ENCODE measurements at places on chromosomes 7 and 10. TPM values are rescaled to one million over a fixed set of nuclear protein-coding genes. Genes with fewer than 3 reads are reported as not detected.

The ZMIZ2 gene
- total RNA-seq = 61.0 TPM

The TAS2R41 gene
- total RNA-seq = 0.95 TPM

The ZNF425 gene
- 1.1 TPM for total RNA-seq

The HTR5A gene
- total RNA-seq = not detected

The GBX1 gene
- not detected for total RNA-seq

The CLDN4 gene
- total RNA-seq = 0.30 TPM

The TACR2 gene
- not detected for total RNA-seq

The PLCE1 gene
- total RNA-seq = 12.4 TPM

The CDH23 gene
- 14.2 TPM for total RNA-seq

The ATAD1 gene
- total RNA-seq = 27.3 TPM

The MUC12 gene
- 0.57 TPM for total RNA-seq

- no peak for DNase-seq
- H3K27ac ChIP-seq = no peak overlapping the region
- H3K4me1 ChIP-seq = peaks cover 9% of the 10 kb centered on the region
- no peaks in the 10 kb centered on the region for H3K36me3 ChIP-seq
- no peaks in the 10 kb centered on the region for H3K27me3 ChIP-seq
Measured at GRCh38 chr10:99920486-99920885, 89.3 kb downstream of the DNMBP start.

DNA sequence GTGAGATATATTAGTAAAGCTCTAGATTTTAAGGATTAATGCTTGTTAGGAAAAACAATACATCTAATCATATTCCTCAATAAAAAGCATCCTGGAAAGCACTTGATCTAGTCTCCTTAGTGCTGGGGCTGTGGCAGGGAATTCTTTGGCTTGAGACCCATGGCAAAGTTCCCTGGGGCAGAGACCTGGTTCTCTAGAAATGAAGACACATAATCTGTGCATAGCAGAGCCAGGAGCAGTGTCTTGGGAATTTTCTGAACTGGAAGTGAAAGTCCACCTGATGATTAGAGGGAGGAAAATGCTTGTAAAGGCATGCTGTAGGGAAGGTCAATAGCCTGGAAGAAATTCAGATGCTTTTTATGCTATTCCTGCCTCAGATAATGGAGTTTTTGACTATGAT lies 247.4 kb downstream of the CDK14 start:
- no peaks in the 10 kb centered on the region for H3K27me3 ChIP-seq
- no peaks in the 10 kb centered on the region for H3K36me3 ChIP-seq
- H3K4me3 ChIP-seq = no peak overlapping the region
- H3K4me1 ChIP-seq = no peaks in the 10 kb centered on the region

DNA sequence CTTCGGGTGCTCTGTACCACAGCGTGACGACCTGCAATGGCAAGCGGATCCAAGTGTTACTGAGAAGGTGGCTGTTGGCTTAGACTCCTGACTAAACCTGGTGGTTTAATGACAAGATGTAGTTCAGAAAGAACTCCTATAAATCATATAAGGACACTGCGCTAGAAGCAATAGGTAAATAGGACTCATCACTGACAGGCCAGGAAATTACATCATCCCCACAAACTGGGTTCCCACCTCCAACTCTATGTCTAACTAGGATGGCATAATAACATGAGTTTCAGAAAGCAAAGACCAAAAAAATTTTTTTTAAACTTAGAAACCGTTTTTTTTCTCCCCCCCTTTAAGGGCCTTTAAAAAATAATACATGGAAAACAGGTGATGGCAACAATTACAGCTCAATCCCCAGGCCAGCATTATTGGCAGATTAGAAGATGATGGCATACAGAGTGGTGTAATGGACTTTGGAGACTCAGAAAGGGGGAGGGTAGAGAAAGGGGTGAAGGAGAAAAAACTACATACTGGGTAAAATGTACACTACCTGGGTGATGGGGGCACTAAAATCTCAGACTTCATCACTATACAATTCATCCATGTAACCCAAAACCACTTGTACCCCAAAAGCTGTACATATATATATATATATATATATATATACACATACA lies 81.4 kb upstream of the FAM133B start:
- H3K36me3 ChIP-seq = no peaks in the 10 kb centered on the region
- H3K27me3 ChIP-seq = no peaks in the 10 kb centered on the region
- H3K27ac ChIP-seq = no peak overlapping the region
- no peaks in the 10 kb centered on the region for H3K4me1 ChIP-seq
- H3K4me3 ChIP-seq = no peak overlapping the region
- DNase-seq = no peak

DNA sequence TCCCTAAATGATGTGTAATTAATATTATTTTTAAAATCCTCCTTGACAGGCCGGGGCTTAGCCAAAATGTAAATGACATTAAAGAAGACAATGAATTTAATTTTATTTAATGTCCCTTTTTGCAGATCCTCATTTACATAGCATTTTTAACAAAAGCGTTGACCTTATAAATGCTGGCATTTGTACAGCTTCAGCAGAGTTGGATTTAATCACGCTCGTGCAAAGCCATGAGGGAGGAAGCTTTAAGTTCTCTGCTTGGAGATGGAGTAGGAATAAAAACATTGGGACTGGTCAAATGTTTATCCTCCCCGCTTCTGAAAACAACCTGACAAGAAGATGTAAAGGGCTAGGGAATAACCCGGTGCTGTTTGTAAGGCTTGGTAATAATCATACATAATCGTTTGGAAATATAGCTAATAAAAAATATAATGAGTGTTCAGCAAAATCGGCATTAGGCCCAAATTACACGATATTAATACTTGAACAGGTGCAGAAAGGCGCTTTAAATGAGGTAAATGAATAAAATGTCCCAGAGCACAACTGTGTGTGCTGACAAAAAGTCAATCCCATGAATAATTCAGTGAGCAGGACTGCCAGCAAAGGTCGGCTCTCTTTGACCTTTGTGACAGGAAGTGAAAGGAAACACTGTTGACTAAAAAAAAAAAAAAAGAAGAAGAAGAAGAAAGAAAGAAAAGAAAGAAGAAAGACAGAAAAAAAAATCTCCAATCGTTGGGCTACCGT lies 11.5 kb downstream of the EBF3 start:
- no peaks in the 10 kb centered on the region for H3K4me1 ChIP-seq
- no peak overlapping the region for H3K4me3 ChIP-seq
- H3K36me3 ChIP-seq = no peaks in the 10 kb centered on the region
- no peak overlapping the region for H3K27ac ChIP-seq
- peaks cover 12% of the 10 kb centered on the region for H3K27me3 ChIP-seq
- DNase-seq = no peak

DNA sequence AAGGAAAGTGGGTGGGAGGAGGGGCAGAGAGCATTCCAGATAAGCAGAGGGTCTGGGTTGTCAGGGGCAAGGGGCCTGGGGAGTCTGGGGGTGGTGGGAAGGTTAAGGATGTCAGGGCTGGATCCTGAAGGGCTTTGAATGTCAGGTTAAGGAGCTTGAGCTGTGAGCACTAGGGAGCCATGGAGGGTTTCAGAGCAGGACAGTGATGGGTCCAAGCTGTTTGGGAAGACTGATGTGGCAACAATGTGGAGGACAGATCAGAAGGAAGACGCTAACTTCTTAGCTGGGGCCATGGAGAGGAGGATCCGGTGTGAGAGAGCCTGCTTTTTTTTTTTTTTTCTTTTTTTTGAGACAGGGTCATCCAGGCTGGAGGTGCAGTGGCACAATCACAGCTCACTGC lies 13.9 kb upstream of the AQP1 start:
- no peak for DNase-seq
- no peaks in the 10 kb centered on the region for H3K36me3 ChIP-seq
- H3K27ac ChIP-seq = no peak overlapping the region
- H3K4me3 ChIP-seq = no peak overlapping the region

DNA sequence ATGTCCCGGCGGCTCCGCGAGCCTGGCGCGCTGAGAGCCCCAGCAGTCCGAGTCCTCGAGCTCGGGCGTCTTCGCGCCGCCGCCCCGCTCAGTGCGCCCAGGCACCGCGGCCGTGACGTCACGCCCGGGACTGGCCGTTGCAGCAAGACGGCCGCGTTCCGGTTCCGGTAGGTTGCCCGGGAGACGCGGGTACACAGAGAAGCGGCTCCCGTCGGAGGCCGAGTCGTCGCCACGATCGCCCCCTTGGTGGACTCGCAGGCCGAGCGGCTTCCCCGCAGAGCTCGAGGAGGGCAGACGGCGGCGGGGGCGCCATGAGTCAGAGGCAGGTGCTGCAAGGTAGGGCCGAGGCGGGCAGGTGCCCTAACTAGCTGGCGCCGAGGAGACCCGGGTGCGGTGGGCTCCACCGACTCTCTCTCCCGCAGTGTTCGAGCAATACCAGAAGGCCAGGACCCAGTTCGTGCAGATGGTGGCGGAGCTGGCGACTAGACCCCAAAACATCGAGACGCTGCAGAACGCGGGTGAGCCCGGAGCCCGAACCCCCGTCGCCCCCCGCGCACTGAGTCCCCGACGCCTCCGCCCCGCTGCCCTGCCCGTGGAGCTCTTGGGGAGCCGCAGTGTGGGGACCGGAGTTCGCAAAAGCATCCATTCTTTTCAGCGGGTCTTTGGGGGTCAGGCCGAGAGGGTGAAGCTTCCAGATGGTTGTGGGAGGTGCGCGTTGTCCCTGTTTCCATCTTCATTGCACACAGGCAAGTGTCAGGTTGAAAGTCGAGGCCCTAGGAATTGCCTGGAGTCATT lies at the start of gene SPAG6:
Gene SPAG6 (plus strand): TSS at position 196 of the 795 bp plus-strand sequence. CDS start 116 bp downstream, at position 312.
- peak within 1 kb of the TSS; percentile 31 for H3K4me3 ChIP-seq
- H3K4me1 ChIP-seq = peaks cover 3% of the 10 kb centered on the region
- DNase-seq = peak; percentile 90

- H3K4me3 ChIP-seq = no peak overlapping the region
- no peaks in the 10 kb centered on the region for H3K36me3 ChIP-seq
- no peak for DNase-seq
Measured at GRCh38 chr10:104300736-104301292, 31.8 kb downstream of the GSTO2 start.

DNA sequence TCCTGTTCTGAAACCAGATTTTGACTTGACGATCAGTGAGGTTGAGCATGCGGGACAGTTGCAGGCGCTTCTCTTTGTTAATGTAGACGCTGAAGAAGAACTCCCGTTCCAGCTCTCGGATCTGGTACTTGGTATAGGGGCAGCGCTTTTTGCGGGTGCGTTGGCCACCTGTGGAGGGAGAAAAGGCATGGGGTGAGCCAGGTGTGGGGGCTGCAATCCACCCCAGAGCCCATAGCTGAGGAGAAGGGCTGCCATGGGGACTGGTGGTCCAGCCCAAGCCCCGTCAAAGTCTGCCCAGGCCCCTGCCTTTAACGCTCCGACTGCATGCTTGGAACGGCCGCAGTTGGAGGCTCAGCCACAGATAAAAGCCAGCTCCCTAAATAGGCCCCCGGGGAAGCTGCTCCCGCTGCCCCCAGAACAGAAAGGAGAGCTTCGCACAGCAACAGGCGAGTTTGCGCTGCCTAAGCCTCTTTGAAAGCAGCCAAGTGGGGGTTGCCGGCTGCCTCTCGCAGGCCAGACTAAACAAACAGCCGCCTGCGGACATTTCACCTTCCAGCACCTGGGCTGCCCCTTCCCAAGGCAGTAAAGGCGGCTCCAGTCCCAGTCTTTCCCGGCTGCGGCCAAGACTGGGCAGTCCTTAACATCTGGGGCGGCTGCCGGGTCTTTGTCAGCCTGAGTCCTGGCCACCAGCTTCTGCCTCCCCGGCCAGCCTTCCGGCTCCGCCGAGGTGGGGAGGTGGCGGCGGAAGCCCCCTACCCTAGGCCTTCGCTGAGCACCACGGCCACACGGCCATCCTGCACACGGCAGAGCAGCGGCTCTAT lies 2.0 kb downstream of the HOXA11 start:
- peak; percentile 69 for DNase-seq
- H3K36me3 ChIP-seq = no peaks in the 10 kb centered on the region
- H3K27me3 ChIP-seq = peaks cover 100% of the 10 kb centered on the region
- H3K4me1 ChIP-seq = peaks cover 63% of the 10 kb centered on the region

DNA sequence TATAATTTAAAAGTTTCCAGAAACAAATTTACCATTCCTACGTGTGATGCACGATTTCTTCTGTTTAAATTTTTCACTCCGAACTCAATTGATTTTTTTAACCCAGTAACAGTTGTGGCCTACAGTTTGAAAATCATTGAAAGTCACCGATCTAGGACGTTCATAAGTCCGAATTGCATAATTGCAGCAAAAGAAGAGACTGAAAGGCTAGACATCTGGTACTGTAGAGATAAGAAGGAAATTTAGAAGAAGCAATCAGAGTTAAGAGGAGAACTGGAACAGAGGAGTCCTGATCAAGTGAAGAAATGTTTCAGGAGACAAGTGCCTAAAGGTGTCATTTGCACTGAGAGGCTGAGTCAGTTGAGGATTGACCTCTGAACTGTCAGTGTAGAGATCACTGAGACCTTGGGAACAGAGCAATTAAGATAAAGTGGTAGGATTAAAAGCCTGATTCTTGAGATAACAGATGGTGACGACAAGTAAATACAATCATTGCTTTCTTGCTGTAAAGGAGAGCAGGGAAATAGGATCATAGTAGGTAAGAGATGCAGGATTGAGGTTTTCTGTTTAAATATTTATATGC lies 73.5 kb downstream of the ZFAND4 start:
- DNase-seq = no peak
- H3K27me3 ChIP-seq = peaks cover 10% of the 10 kb centered on the region
- H3K27ac ChIP-seq = no peak overlapping the region
- H3K4me3 ChIP-seq = no peak overlapping the region
- peaks cover 7% of the 10 kb centered on the region for H3K4me1 ChIP-seq
- H3K36me3 ChIP-seq = no peaks in the 10 kb centered on the region

DNA sequence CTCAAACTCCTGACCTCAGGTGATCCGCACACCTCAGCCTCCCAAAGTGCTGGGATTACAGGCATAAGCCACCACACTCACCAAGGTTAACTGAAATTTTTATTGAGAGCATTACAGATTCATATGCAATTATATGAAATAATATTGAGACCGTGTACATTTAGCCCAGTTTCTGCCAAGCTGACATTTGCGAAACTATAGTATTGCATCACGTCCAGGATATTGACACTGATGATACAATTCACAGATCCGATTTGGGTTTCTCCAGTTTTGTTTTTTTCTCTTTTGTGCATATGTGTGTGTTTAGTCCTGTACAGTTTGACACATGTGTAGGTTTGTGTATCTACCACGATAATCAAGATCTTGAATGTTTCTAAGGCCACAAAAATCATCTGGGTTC lies 627.9 kb upstream of the FOXK1 start:
- H3K27ac ChIP-seq = no peak overlapping the region
- H3K36me3 ChIP-seq = no peaks in the 10 kb centered on the region
- no peak overlapping the region for H3K4me3 ChIP-seq
- peaks cover 11% of the 10 kb centered on the region for H3K27me3 ChIP-seq

GRCh38 chr10:101879456-101880231 lies 36.0 kb upstream of the KCNIP2 start:
- H3K4me3 ChIP-seq = no peak overlapping the region
- H3K27me3 ChIP-seq = no peaks in the 10 kb centered on the region
- no peak for DNase-seq
- peaks cover 11% of the 10 kb centered on the region for H3K4me1 ChIP-seq
